PC-3 (cell line): ENCODE measurements at places on chromosomes 13 and 19.

- H3K36me3 ChIP-seq = no peaks in the 10 kb centered on the region
- H3K27ac ChIP-seq = no peak overlapping the region
- no peak overlapping the region for H3K4me3 ChIP-seq
- DNase-seq = no peak
Measured at GRCh38 chr13:32142115-32142514, 110.5 kb downstream of the FRY start.

GRCh38 chr19:55196803-55197202 is 12.5 kb downstream of the PTPRH start:
- no peak overlapping the region for H3K4me3 ChIP-seq
- no peak for DNase-seq
- H3K36me3 ChIP-seq = no peaks in the 10 kb centered on the region
- H3K27ac ChIP-seq = no peak overlapping the region
- H3K27me3 ChIP-seq = no peaks in the 10 kb centered on the region

GRCh38 chr19:2021453-2022140 is 6.1 kb upstream of the BTBD2 start:
- H3K27me3 ChIP-seq = no peaks in the 10 kb centered on the region
- no peak overlapping the region for H3K4me3 ChIP-seq
- H3K36me3 ChIP-seq = no peaks in the 10 kb centered on the region
- H3K27ac ChIP-seq = no peak overlapping the region

DNA sequence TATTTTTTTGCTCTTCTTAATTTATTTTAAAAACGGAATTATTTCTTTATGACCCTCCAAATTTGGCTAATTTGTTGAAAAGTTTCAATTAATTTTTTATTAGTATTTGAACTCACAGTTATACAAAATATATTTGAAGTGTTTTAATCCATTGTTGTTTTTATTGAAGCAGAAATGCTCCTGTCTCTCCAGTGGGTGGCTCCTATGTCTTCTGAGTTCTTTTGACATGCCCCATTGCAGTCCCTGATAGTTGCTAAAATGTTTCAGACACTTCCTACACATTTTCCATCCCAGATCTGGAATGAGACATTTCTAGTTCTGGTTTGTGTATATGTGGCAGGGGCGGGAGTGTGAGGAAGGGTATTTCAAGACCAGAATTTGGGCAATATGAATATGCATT is 579.4 kb upstream of the PRR20A start:
- no peaks in the 10 kb centered on the region for H3K27me3 ChIP-seq
- H3K27ac ChIP-seq = no peak overlapping the region
- H3K4me1 ChIP-seq = no peaks in the 10 kb centered on the region
- DNase-seq = peak; percentile 4

DNA sequence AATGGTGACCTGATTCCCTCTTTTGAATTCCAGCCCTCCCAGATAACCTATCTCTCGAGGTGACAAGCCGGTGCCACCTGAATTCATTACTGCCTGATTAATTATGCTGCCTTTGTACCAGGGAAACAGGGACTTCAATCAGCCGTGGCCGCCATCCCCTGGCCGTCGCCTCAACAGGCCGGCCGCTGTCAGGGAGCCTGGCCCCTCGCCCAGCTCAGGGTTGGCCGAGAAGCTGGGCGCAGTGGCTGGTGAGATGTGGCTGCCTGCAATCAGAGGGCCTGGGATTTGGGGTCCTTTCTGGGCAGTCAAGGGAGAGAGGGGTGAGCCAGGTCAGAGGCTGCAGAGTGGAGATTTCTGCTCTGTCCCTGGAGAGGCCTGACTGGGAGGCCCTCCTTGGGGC is 91.2 kb downstream of the KCTD15 start:
- no peaks in the 10 kb centered on the region for H3K4me1 ChIP-seq
- no peak overlapping the region for H3K4me3 ChIP-seq
- no peak overlapping the region for H3K27ac ChIP-seq
- no peaks in the 10 kb centered on the region for H3K27me3 ChIP-seq
- DNase-seq = no peak
- H3K36me3 ChIP-seq = no peaks in the 10 kb centered on the region

- no peaks in the 10 kb centered on the region; the same call in 1 of the 2 replicates for H3K36me3 ChIP-seq
- no peaks in the 10 kb centered on the region for H3K27me3 ChIP-seq
- DNase-seq = no peak
- peak within 1 kb of the TSS; percentile 92 for H3K4me3 ChIP-seq
- H3K27ac ChIP-seq = peak within 1 kb of the TSS; percentile 46; the same call in 1 of the 2 replicates
- H3K4me1 ChIP-seq = peaks cover 14% of the 10 kb centered on the region
Measured at GRCh38 chr19:38617764-38618589, at the start of gene MAP4K1. TSS of gene MAP4K1 (minus strand) at chr19:38617953. CDS start at chr19:38617895, 58 bp downstream.

GRCh38 chr13:21458451-21458812 is 671 bp downstream of the ZDHHC20 start:
- DNase-seq = peak; percentile 57
- no peaks in the 10 kb centered on the region for H3K27me3 ChIP-seq
- H3K36me3 ChIP-seq = no peaks in the 10 kb centered on the region
- H3K27ac ChIP-seq = peak overlapping the region; percentile 52
- peaks cover 11% of the 10 kb centered on the region; the same call in 1 of the 2 replicates for H3K4me1 ChIP-seq
- peak overlapping the region; percentile 99 for H3K4me3 ChIP-seq

- H3K4me1 ChIP-seq = no peaks in the 10 kb centered on the region
- peak; percentile 59 for DNase-seq
- H3K4me3 ChIP-seq = no peak overlapping the region
- H3K36me3 ChIP-seq = no peaks in the 10 kb centered on the region
- no peaks in the 10 kb centered on the region for H3K27me3 ChIP-seq
Measured at GRCh38 chr19:31154021-31154420, 195.2 kb downstream of the TSHZ3 start.

GRCh38 chr13:33445476-33445875 is 159.9 kb upstream of the STARD13 start:
- peaks cover 31% of the 10 kb centered on the region for H3K4me1 ChIP-seq
- no peaks in the 10 kb centered on the region for H3K36me3 ChIP-seq
- H3K4me3 ChIP-seq = no peak overlapping the region
- peak overlapping the region; percentile 64 for H3K27ac ChIP-seq
- no peaks in the 10 kb centered on the region for H3K27me3 ChIP-seq
- DNase-seq = peak; percentile 60

DNA sequence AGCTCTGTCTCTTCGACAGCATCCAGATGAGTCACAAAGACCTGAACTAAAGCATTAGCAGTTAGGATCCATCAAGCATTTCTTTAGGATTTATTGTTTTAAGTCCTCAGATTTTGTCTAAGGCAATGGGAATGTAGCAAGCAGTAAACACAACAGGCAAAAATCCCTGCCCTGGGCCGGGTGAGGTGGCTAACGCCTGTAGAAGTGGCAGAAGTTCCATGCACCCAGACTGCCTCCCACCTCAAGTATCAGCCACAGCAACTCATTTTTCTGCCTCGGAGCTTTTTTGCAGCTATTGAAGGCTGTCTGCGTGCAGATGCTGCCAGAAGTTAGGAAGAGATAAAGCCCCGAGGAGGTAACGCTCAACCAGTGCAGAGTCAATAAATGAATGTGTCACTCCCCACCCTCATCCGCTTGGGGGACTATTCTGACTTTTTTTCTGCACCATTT is 47.1 kb upstream of the MRI1 start:
- peaks cover 23% of the 10 kb centered on the region for H3K4me1 ChIP-seq
- DNase-seq = peak; percentile 90
- no peaks in the 10 kb centered on the region for H3K36me3 ChIP-seq
- H3K4me3 ChIP-seq = peak overlapping the region; percentile 28; the same call in 1 of the 2 replicates
- H3K27me3 ChIP-seq = no peaks in the 10 kb centered on the region

GRCh38 chr13:47287291-47287751 is 390.5 kb upstream of the HTR2A start:
- no peak overlapping the region for H3K4me3 ChIP-seq
- H3K4me1 ChIP-seq = peaks cover 56% of the 10 kb centered on the region
- no peaks in the 10 kb centered on the region for H3K36me3 ChIP-seq
- peak; percentile 78 for DNase-seq
- H3K27me3 ChIP-seq = no peaks in the 10 kb centered on the region
- H3K27ac ChIP-seq = peak overlapping the region; percentile 86

DNA sequence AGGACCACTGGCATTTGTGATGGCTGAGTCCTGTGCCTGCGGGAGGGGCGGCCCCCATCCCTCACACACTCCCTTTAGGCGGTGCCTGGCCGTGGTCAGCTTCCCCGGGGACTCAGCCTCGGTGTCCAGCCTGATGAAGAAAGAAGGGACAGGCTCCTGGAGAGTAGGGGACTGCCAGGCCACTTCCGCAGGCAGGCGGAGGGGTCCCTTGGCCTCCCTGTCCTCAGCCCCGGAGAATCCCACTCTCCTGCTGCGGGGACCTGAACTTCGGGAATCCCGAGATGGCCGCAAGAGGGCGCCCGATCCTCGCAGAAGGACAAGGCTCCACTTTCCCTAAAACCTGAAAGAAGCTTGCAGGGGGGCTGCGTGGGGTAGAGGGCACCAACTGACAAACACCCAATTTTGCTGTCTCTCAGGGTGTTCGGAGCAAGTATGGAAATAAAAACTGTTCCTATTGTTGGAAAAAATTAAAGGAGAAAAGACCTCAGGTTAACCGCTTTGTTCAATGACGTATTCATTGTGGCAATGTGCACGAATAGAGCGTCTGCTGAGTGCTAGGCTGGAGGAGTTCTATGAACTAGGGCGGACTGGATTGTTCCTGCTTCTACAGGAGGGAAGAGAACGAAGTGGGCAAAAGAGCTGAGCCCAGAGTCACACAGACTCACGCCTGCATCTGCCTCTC is 297.3 kb downstream of the ZNF536 start:
- H3K27me3 ChIP-seq = peaks cover 11% of the 10 kb centered on the region; the same call in 1 of the 2 replicates
- no peaks in the 10 kb centered on the region for H3K4me1 ChIP-seq
- no peak overlapping the region for H3K27ac ChIP-seq
- peak; percentile 39 for DNase-seq

- H3K4me3 ChIP-seq = no peak overlapping the region
- no peak overlapping the region for H3K27ac ChIP-seq
- no peak for DNase-seq
- no peaks in the 10 kb centered on the region for H3K36me3 ChIP-seq
- H3K27me3 ChIP-seq = no peaks in the 10 kb centered on the region
Measured at GRCh38 chr19:28948566-28948965, 264.4 kb downstream of the UQCRFS1 start.

- no peak for DNase-seq
- H3K27me3 ChIP-seq = no peaks in the 10 kb centered on the region
- no peak overlapping the region for H3K4me3 ChIP-seq
- peaks cover 17% of the 10 kb centered on the region for H3K4me1 ChIP-seq
- peak overlapping the region; percentile 43; the same call in 1 of the 2 replicates for H3K27ac ChIP-seq
- H3K36me3 ChIP-seq = peaks cover 4% of the 10 kb centered on the region; the same call in 1 of the 2 replicates
Measured at GRCh38 chr13:75787249-75787928, 151.3 kb downstream of the LMO7 start.
